ENCODE measurements at places on chromosomes 2 and 18. TPM values are rescaled to one million over a fixed set of nuclear protein-coding genes. Genes with fewer than 3 reads are reported as not detected.

The ANKRD30BL gene
- total RNA-seq: not detected

The KCNE4 gene
- total RNA-seq: not detected

The FOXI3 gene
- total RNA-seq: not detected

The CBLN2 gene
- not detected for total RNA-seq

The AKAIN1 gene
- total RNA-seq: not detected

The GAL3ST2 gene
- 3.8 TPM for total RNA-seq

The POTEC gene
- total RNA-seq: not detected

The TMEM169 gene
- total RNA-seq: under 0.01 TPM

The CCL20 gene
- total RNA-seq: not detected

DNA sequence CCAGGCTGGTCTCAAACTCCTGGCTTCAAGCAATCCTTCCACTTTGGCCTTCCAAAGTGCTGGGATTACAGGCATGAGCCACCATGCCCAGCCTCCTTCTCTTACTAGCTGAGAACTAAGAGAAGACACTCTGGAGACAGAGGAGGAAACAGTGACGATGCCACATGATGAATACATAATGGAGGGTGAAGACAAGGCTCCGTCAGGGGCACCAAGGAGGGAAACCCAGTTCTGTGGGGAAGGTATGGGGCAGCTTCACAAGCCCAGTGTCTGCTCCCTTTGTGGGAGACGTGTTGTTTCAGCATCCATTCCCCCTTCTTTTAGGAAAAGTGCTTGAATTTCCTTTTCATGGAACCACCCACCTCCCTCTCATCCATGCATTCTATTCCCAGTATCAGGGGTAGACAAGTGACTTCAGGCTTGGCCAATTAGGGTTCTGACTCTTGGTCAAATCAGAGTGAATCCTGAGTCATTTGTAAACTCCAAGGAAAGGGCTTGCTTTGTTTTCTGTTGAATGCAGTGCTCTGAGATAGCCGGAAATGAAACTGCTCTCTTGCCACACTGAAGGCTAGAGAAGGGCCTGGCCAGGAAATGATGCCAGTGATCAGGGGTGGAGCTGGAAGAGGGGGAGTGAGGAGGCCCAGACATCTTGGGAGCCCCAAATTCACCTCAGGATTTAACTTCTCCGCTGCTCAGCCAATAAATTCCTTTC lies 23.7 kb downstream of the TMEM127 start:
- peak; percentile 76 for DNase-seq

GRCh38 chr2:141455211-141455826 lies 675.5 kb downstream of the LRP1B start:
- no peak for DNase-seq

GRCh38 chr2:115374981-115375380 lies 932.5 kb downstream of the DPP10 start:
- DNase-seq: no peak

GRCh38 chr2:240146627-240147278 lies 6.3 kb upstream of the OTOS start:
- DNase-seq: no peak

DNA sequence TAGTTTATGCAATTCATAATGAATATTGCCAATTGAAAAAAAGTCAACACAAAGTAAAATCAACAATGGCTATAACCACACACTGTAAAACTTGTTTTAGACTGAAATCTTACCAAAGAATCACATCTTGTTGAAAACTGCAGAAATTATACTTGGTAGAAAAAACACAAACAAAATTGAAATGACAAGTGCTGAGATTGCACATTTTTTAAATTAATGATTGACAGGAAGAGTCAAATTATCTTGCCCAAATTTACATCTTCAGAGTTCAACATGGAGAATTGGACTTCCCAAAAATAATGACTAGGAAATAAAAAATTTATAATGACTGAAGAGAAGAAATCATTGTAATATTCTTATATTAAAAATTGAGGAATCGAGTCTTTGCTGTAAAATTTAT lies 84.6 kb upstream of the TTC39C start:
- no peak for DNase-seq

DNA sequence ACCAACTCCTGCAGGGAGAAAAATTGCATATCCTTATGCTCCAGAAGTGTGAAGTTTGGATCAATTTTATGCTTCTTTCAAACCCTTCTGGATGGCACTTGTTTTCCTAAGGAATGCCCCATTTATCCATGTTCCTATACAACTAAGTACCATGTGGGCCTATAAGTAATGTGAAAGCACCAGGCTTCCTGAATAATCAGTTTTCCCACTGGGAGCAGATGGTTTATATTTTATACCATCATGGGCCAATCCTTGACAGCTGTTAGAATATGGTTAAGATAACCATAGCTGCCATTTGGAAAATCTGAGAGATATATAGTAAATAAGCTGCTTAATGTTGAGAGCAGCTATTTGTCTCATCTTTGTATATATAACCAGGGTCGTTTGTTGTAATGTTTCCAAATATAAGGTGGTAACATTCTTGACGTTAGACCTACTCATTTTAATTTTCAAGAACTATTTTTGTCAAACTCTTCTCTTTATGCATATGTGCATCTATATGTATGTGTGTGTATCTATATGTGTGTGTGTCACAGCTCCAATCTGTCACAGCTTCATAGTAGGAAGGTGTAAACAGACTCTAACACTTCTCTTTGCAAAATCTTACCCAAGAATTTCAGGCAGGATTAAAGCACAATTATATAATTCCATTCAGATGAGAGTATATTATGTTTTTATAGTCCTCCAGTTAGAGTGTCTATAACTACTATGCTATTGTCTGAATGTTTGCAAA lies 458.7 kb upstream of the GCFC2 start:
- DNase-seq: no peak

- no peak for DNase-seq
Observed at GRCh38 chr2:183951630-183952029, 646.7 kb upstream of the ZNF804A start.

DNA sequence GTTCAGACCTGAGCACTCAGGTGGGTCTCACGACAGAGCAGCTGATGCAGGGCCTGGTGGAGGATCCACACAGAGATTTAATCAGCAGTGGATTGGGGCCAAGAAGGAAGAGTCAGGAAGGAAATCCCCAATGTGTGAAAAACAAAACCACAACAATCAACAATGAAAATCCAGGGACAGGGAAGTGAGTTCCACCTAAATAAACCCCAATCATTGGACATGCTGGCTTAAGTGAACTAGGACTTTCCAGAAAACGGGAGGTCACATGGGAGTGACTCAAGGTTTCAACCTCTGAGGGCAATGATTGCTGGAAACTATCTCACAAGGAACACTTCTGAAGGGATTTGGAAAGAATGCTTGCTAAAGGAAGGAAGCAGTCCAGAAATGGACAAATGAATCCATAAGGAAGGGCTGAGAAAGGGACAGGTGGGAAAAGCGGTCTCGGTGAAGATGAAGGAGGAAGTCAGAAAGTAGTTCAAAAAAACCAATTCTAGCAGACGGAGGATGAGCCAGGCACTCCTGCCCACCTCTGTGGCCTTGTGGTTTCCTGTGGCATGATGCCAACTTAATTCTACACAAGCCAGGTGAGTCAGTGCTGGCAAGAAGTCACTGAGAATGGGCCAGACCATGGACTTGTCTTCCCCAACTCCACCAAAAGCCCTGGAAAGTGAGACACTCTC lies 15.4 kb upstream of the XDH start:
- no peak for DNase-seq

DNA sequence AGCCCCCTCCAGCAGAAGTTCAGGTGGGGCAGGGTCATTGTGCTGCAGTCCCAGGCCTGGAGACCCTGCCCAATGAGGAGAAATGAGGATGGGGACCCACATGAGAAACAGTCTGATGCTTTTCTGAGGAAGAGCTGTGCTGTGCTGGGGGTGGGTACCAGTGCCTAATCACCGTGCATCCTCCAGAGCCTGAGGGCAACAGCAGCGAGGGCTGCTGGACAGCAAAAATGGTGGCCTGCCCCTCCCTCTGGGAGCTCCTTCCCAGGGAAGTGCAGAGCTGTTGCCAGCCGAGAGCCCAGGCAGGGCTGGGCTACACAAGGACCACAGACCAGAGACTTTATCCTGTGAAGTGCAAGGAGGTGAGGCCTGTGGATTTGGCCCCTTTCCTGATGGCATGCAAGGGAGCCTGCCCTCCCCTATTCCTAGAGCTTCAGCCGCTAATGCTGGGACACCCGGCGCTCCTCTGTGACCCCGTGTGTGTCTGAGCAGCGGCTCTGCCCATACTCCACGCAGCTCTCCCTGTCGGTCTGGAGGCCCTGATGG lies 134.8 kb downstream of the DSEL start:
- DNase-seq: no peak

DNA sequence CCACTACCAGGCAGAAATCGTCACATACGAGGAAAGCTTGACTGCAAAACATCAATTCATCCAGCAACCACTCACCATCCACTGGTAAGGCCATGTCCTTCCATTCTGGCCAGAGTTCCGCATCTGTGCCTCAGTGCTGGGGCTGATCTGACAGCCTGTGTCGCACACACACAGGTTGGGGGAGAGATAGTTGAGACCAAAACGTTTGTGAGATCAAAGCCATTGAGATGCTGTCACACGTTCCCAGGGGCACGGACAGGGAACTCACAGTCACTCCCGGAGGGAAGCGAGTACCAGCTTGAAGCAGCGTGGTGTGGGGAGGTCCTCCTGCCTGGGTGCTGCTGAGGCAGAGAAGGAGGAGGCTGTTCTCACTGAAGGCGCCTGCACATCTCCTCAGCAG lies 458.5 kb upstream of the SALL3 start:
- DNase-seq: no peak

DNA sequence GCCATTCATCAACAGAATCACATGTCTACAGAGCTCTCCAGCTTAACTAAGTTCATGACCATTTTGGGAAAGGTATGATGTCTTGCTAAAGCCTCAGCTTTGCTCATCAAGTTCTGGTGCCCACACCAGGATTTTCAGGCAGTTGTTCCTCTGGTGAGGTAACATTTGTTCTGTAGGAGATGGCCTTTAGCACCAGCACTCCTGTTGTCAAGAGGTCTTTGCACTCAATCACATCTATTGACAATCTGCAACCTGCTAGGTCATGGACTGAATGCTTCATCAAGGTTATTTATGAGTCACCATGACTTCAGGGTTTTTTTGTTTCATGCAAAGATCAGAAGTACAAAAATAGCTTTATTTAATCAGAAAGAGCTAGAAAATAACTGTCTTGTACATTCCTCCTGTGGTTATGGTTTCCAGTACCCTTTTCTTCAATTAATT lies 36.6 kb upstream of the VIT start:
- DNase-seq: no peak

GRCh38 chr2:17680119-17680518 lies 73.5 kb downstream of the SMC6 start:
- no peak for DNase-seq

DNA sequence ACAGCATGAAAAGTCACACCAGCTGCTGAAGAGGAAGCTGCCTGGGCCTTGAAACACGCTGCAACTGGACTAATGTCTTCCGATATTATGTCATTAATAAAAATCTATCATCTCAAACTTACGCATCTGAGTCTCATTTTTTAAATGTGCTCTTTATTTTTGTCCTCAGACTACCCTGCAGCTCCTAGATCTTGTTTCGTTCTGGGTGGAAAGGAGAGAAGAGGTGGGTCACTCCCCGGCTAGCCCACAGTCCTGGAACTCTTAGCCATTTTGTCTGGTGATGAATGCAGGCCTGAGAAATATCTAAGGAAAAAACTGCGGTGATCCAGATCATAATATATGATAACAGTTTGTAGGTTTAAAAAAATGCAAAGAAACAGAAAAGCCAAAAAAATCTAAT lies 73.3 kb downstream of the TXNL1 start:
- DNase-seq: no peak

- no peak for DNase-seq
Observed at GRCh38 chr18:37657493-37657892, 91.9 kb upstream of the CELF4 start.

GRCh38 chr2:66069937-66070720 lies 364.8 kb upstream of the MEIS1 start:
- no peak for DNase-seq

DNA sequence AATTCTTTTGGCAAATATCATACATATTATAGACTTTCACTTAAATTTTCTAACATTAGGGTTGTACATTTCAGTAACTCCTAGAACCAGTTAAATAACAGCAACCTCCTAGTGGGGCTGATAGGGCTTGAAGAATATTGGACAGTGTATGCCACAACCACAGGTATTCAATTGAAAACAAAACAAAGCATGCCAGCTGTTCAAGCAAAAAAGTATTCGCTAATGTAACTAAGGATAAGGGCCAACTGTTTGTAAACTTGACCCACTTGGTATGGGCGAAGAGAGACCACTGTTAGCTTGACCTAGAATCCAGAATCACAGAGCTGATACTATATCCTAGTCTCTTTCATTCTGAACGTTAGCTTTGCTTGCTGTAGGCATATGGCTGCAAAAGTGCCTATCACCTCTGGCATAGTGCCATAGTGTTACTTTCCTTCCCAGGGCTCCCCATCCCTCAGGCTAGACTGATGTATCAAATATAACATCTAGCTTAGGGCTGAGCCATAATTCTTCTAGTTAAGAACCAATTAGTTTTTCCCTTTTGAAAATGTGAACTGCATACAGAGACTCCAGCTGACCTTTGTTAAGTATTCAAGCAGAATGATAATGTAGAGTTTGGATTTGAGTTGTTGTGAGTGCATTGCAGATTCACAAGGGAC lies 458.8 kb upstream of the NRXN1 start:
- DNase-seq: no peak

DNA sequence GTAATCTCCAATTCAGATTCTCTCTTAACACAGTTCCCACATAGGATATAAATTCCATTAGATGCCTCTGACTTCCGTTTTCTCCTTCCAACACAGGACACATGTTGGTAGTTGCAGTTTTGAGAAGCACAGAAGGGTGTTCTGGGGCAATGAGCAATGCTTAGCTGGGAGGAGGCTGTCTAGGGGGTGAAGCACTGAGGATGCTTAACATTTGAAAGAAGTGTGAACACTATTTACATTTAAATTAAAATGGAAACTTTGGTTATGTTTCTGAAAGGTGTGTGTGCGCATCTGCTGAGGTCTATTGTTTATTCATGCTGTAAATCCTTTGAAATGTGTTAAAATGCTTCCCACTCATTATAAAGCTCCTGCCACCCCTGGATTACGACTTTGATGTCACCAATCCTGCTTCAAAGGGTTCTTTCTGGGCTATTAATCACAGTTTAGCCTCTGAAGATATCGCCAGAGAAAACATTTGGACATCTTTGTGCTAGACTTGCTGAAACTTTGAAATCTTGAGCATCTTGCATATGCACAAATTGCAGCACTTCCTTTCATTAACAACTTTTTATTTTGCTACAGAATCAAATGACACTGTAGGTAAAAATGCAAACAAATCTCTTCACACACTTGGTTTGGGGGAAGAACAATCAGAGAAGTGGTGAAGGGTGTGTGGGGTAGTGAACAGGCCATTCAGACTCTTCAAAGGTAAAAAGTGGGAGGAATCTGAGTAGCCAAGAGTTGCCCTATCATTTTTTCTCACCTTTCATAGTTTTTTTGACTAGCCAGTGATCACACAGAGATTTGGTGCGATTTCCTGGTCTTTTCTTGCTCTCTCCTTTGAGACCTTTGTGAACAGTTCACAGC lies 258.4 kb downstream of the MYO3B start:
- DNase-seq: no peak

All from hematopoietic multipotent progenitor cell (in vitro differentiated cells).